ENCODE measurements at places on chromosomes 7 and 10.
A peak's percentile ranks its signal among the peaks of the same experiment; 100 is the strongest.

GRCh38 chr7:42479816-42480633, 243.0 kb upstream of the GLI3 start:
- no peak for DNase-seq

GRCh38 chr10:77940627-77941026, 14.1 kb upstream of the DLG5 start:
- DNase-seq: no peak

GRCh38 chr10:55550236-55550635, 749.2 kb upstream of the PCDH15 start:
- no peak for DNase-seq

GRCh38 chr10:70940834-70941568, 52.6 kb upstream of the PCBD1 start:
- peak; percentile 28 for DNase-seq

DNA sequence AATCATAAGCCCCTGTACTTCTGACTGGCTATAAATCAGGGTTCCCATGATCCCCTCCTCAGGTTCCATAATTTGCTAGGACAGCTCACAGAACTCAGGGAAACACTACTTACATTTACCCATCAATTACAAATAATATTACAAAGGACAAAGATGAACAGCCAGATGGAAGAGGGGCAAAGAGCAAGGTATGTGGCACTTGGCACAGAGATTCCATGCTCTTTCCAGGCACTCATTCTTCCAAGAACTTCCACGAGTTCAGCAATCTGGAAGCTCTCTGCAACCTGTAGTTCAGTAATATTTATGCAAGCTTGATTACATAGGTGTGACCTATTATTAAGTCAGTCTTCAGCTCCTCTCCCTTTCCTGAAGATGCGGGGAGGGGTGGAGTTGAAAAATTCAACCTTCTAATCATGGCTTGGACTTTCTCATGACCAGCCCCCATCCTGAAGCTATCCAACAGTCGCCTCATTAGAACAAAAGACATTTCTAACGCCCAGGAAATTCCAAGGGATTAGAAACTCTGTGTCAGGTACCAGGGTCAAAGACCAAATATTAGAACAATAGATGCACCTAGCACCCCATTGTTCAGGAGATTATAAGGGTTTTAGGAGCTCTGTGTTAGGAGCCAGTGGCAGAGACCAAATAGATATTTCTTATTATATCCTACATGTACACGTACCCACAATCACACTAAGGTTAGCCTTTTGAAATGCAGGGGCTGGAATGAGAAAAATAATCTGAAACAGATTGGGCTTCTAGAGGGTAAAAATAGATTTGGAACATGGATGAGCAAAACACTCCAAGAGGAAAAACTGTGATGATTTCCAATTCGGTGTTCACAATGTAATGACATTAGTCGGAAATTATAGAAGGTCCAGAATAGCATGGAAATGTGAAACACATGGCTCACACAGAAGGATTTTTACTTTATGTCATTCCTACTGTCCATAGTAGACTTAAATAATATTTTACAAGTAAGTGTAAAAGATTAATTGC, 7.0 kb downstream of the ANKMY2 start:
- no peak for DNase-seq

GRCh38 chr7:11355399-11356005, 381.8 kb downstream of the PHF14 start:
- DNase-seq: no peak

GRCh38 chr10:71436268-71437125, 39.8 kb downstream of the CDH23 start:
- DNase-seq: no peak

- no peak for DNase-seq
Measured at GRCh38 chr7:155337946-155338631, 40.4 kb downstream of the INSIG1 start.

- DNase-seq: no peak
Measured at GRCh38 chr7:79953130-79953529, 181.5 kb upstream of the GNAI1 start.

DNA sequence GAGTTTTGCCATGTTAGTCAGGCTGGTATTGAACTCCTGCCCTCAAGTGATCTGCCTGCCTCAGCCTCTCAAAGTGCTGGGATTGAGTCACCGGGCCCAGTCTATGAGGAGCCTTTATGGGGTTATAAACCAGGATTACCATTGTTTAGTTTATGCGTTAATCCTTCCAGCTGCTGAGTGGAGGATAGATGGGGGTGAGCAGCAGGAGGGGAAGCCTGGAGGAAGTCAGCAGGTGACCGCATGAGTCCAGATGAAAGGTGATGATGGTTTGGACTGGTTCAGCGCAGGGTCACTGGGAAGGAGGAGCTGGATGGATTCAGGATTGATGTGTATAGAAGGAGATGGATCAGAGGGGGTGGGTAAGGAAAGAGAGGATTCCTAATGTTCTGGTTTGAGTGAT, 197.1 kb downstream of the ADAM12 start:
- DNase-seq: no peak

GRCh38 chr10:28619455-28619854, 57.9 kb upstream of the BAMBI start:
- no peak for DNase-seq

- DNase-seq: no peak
Measured at GRCh38 chr7:15682751-15683245, 3.7 kb downstream of the MEOX2 start.

- no peak for DNase-seq
Measured at GRCh38 chr7:151307536-151307935, 34.1 kb upstream of the NUB1 start.

Measured in NCI-H1436 (cell line).